ENCODE measurements at places on chromosomes 6 and 20. TPM values are rescaled to one million over a fixed set of nuclear protein-coding genes. Genes with fewer than 3 reads are reported as not detected.

- no peak for DNase-seq
- H3K36me3 ChIP-seq: 0 out of 2 replicates have a peak, but pooled peaks cover 4% of the 10 kb centered on the region
- no peak overlapping the region for H3K4me3 ChIP-seq
- H3K27me3 ChIP-seq: no peaks in the 10 kb centered on the region
Observed at GRCh38 chr6:87494761-87495422, 22.1 kb downstream of the SLC35A1 start.

GRCh38 chr20:25470045-25470444 lies 62.6 kb downstream of the GINS1 start:
- H3K27ac ChIP-seq: no peak overlapping the region
- H3K4me1 ChIP-seq: no peaks in the 10 kb centered on the region
- peak; percentile 25 for DNase-seq
- peaks cover 31% of the 10 kb centered on the region for H3K36me3 ChIP-seq
- H3K27me3 ChIP-seq: no peaks in the 10 kb centered on the region

DNA sequence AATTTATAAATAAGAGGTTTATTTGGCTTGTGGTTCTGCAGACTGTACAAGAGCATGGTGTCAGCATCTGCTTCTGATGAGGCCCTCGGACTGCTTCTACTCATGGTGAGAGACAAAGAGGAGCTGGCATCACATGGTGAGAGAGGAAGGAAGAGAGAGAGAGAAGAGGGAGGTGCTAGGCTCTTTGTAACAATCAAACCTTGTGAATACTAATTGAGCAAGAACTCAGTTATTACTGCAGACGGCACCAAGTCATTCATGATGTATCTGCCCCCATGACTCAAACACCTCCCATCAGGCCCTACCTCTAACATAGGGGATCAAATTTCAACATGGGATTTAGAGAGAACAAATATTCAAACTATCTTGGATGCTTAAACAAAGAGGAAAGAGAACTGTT lies 6.3 kb upstream of the SIRPG start:
- H3K4me3 ChIP-seq: no peak overlapping the region
- peak; percentile 1 for DNase-seq
- peaks cover 2% of the 10 kb centered on the region for H3K27me3 ChIP-seq
- H3K36me3 ChIP-seq: no peaks in the 10 kb centered on the region
- no peaks in the 10 kb centered on the region for H3K4me1 ChIP-seq

DNA sequence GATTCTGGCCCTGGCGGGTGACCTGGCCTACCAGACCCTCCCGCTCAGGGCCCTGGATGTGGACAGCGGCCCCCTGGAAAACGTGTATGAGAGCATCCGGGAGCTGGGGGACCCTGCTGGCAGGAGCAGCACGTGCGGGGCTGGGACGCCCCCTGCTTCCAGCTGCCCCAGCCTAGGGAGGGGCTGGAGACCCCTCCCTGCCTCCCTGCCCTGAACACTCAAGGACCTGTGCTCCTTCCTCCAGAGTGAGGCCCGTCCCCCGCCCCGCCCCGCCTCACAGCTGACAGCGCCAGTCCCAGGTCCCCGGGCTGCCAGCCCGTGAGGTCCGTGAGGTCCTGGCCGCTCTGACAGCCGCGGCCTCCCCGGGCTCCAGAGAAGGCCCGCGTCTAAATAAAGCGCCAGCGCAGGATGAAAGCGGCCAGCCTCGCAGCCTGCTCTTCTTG lies 868 bp upstream of the SLC2A4RG start:
- H3K4me1 ChIP-seq: peaks cover 10% of the 10 kb centered on the region
- no peak overlapping the region for H3K27ac ChIP-seq
- no peak for DNase-seq
- H3K27me3 ChIP-seq: no peaks in the 10 kb centered on the region
- peaks cover 43% of the 10 kb centered on the region for H3K36me3 ChIP-seq

DNA sequence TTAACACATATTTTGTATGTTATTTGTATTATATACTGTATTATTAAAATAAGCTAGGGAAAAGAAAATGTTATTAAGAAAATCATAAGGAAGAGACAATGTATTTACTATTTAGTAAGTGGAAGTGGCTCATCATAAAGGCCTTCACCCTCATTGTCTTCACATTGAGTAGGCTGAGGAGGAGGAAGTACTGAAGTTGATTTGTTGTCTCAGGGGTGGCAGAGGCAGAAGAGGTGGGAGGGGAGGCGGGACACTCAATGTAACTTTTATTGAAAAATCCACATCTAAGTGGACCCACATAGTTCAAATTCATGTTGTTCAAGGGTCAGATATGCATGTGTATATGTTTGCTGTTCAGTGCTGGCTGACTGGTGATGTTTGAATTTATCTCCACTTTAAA lies 210.2 kb upstream of the CITED2 start:
- peaks cover 13% of the 10 kb centered on the region for H3K4me1 ChIP-seq
- H3K27ac ChIP-seq: no peak overlapping the region
- H3K36me3 ChIP-seq: no peaks in the 10 kb centered on the region

GRCh38 chr6:160949531-160949930 lies 42.0 kb upstream of the MAP3K4 start:
- no peaks in the 10 kb centered on the region for H3K27me3 ChIP-seq
- no peak overlapping the region for H3K27ac ChIP-seq
- DNase-seq: no peak
- no peak overlapping the region for H3K4me3 ChIP-seq
- H3K4me1 ChIP-seq: peaks cover 4% of the 10 kb centered on the region

DNA sequence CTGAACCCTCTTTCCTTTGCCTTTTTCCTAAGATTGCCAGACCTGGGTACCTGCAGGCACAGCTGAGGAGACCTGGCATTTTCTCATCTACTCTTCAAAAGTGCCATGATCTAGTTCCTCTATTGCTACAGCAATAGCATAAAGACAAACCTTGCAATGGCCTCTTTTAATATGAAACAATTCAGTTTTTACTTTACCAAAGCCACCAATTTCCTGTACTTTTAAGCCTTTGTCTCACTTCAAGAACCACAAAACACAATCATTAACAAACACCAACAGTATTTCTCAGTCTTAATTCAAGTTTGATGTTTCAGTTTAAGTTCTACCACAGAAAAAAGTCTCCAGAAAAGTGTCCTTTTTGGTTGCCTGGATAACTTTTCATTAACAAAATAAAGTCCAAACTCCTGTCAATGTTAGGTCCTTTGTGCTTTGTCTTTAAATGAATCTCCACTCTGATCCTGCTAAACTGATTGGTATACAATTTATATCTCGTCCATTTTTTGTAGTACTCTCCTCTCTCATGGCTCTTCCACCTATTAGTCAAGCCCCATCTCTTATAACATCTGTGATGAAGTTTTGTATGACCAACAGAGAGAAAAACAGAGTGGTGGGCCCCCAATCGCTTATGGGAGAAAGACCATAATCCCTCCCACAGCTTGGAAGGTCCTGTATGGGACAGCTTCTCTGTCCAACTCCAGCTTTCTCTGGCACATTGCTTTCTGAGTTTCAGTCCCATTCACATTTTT lies 50.5 kb upstream of the THEMIS start:
- no peaks in the 10 kb centered on the region for H3K4me1 ChIP-seq
- H3K36me3 ChIP-seq: no peaks in the 10 kb centered on the region
- H3K27ac ChIP-seq: no peak overlapping the region
- no peaks in the 10 kb centered on the region for H3K27me3 ChIP-seq
- no peak for DNase-seq
- H3K4me3 ChIP-seq: no peak overlapping the region

DNA sequence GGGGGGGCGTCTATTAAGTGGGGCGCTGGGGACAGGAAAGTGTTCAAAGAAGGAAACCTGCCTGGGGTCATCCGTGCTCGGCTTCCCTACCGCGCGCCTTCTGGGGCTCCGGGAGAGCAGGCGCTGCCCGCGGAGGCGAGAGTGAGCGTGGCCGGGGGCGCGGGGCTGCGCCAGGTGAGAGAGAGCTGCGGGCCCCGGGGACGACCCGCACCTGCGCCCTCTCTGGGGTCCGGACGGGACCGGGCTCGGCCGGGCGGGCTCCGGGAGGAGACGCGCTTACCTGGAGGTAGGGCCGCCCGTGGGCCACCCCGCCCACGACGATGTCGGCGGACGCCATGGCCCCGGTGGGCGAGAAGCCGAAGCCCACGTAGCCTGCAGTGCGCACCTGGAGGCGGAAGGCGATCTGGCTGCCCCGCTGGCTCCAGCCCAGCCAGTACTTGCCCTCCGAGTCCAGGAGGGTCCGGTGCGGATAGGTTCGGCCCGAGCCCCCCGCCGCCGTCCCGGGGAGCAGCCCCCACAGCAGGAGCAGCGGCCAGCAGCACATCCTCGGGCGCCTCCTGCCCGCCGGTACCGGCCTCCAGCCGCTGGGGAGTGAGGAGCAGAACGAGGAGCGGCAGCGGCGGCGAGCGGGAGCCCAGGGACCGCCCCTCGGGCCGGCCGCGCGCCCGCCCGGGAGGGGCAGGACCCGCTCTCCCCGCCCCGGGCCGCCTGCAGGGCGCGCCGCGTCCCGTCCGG lies at the start of gene MOXD1:
Gene MOXD1, minus strand, starts transcription at position 593 of the 735 bp plus-strand sequence. Its CDS starts 49 bp downstream, at position 544.
- peaks cover 2% of the 10 kb centered on the region for H3K4me1 ChIP-seq
- peak within 1 kb of the TSS; percentile 45 for H3K27ac ChIP-seq
- no peaks in the 10 kb centered on the region for H3K36me3 ChIP-seq
- peak within 1 kb of the TSS; percentile 93 for H3K4me3 ChIP-seq

- no peaks in the 10 kb centered on the region for H3K36me3 ChIP-seq
- no peak overlapping the region for H3K27ac ChIP-seq
- H3K4me3 ChIP-seq: no peak overlapping the region
- H3K27me3 ChIP-seq: no peaks in the 10 kb centered on the region
Observed at GRCh38 chr6:7151381-7151780, 43.6 kb downstream of the RREB1 start.

DNA sequence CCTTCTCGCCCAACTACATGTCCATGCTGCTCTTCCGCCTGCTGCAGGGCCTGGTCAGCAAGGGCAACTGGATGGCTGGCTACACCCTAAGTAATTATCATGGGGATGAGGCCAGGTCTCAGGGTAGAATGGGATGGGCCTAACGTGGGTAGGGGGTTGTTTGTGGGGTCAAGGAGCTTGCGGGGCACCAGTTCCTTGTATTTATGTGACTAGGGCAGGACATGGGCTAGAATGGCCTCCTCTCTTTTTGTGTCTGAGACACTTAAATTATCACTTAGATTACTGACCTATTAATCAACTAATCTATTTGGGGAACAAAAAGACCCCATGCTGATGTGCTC lies 10.7 kb downstream of the SLC22A1 start:
- H3K27ac ChIP-seq: peak overlapping the region; percentile 17
- peaks cover 7% of the 10 kb centered on the region for H3K4me1 ChIP-seq
- H3K27me3 ChIP-seq: no peaks in the 10 kb centered on the region
- no peak for DNase-seq

DNA sequence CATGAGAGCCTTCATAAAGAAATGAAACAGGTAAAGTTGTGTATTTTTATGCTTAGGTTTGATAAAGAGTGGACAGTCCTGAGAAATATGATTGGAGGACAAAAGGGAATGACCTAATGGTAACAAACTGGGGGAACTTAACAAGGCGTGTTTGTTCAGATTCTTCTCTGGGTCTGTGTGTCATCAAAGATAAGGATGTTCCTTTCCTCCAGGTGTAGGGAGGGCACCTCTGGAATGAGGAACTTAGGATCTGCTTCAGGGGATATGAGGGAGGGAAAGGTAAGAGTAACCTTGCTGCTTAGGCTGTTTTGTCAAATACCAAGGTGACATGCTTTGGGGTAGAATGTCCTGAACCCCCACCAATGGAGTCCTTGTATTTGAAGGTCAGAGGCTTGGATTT lies 291.9 kb downstream of the KCNQ5 start:
- DNase-seq: no peak
- no peaks in the 10 kb centered on the region for H3K4me1 ChIP-seq
- H3K27ac ChIP-seq: no peak overlapping the region
- H3K36me3 ChIP-seq: no peaks in the 10 kb centered on the region
- no peak overlapping the region for H3K4me3 ChIP-seq

GRCh38 chr20:62409931-62410745 lies 3.1 kb upstream of the CABLES2 start:
- no peak for DNase-seq
- no peak overlapping the region for H3K27ac ChIP-seq
- H3K27me3 ChIP-seq: peaks cover 8% of the 10 kb centered on the region
- H3K36me3 ChIP-seq: no peaks in the 10 kb centered on the region
- H3K4me1 ChIP-seq: peaks cover 6% of the 10 kb centered on the region

- H3K4me3 ChIP-seq: no peak overlapping the region
- peaks cover 8% of the 10 kb centered on the region for H3K36me3 ChIP-seq
- no peaks in the 10 kb centered on the region for H3K4me1 ChIP-seq
- no peak for DNase-seq
- no peaks in the 10 kb centered on the region for H3K27me3 ChIP-seq
Observed at GRCh38 chr6:149783551-149783950, 34.0 kb downstream of the PCMT1 start.

- H3K36me3 ChIP-seq: no peaks in the 10 kb centered on the region
- DNase-seq: peak; percentile 98
- peaks cover 6% of the 10 kb centered on the region for H3K4me1 ChIP-seq
- H3K27ac ChIP-seq: no peak overlapping the region
- H3K4me3 ChIP-seq: no peak overlapping the region
Observed at GRCh38 chr6:80457439-80457933, 351.0 kb downstream of the BCKDHB start.

DNA sequence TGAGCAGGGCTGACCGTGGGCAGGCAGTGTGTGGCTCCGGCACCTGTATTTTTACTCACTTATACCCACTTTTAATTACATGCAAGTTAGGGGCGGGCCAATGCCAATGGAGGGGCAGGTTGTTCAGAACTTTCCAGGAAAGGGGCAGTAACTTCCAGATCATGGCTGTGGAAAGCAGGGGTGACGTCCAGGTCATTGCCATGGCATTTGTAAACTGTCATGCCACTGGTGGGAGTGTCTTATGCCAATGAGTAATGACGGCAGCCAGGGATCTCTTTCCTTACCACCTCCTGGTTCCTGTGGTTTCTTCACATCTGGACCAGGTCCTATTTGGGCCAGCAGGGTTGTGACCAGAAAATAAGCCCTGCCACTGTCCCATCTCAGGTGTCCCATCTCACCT lies 258.7 kb downstream of the THBS2 start:
- H3K36me3 ChIP-seq: no peaks in the 10 kb centered on the region
- H3K27ac ChIP-seq: no peak overlapping the region
- no peaks in the 10 kb centered on the region for H3K4me1 ChIP-seq
- no peak overlapping the region for H3K4me3 ChIP-seq

The RFX6 gene
- total RNA-seq: not detected

The SLC32A1 gene
- total RNA-seq: not detected

The ABHD16B gene
- total RNA-seq: not detected
